Epithelial cell of proximal tubule (primary cell): ENCODE measurements at places on chromosomes 1 and 21. TPM values are rescaled to one million over a fixed set of nuclear protein-coding genes. Genes with fewer than 3 reads are reported as not detected.

Gene SLC45A1
- 0.22 and 0.63 TPM in 2 replicates for total RNA-seq

Gene COL24A1
- 0.06 and 0.07 TPM in 2 replicates for total RNA-seq

Gene KPRP
- not detected in 2 replicates for total RNA-seq

Gene C4BPB
- not detected in 2 replicates for total RNA-seq

Gene C1orf185
- total RNA-seq: not detected in 2 replicates

Gene IFNLR1
- total RNA-seq: 3.6 and 4.2 TPM in 2 replicates

Gene ARMH1
- total RNA-seq: not detected in 2 replicates

Gene PPM1J
- 3.2 and 7.7 TPM in 2 replicates for total RNA-seq

Gene TBX15
- 0.07 TPM in 1 of 2 replicates, not detected in the other for total RNA-seq

Gene INKA2
- 0.07 and 0.58 TPM in 2 replicates for total RNA-seq

Gene TRAF3IP3
- total RNA-seq: not detected in 2 replicates

Gene CKS1B
- total RNA-seq: 289 and 358 TPM in 2 replicates

Gene PPFIA4
- total RNA-seq: 0.14 and 11.6 TPM in 2 replicates

Gene C1orf115
- total RNA-seq: 5.5 and 6.7 TPM in 2 replicates

Gene TLR5
- under 0.01 and 0.12 TPM in 2 replicates for total RNA-seq

Gene S100A2
- total RNA-seq: 24.8 and 25.6 TPM in 2 replicates

Gene OR2T6
- total RNA-seq: not detected in 2 replicates

Gene C1orf159
- total RNA-seq: 20.2 and 24.9 TPM in 2 replicates

Gene HSD3B1
- total RNA-seq: 0.07 TPM in 1 of 2 replicates, not detected in the other

Gene GRHL3
- 3.6 and 9.9 TPM in 2 replicates for total RNA-seq

Gene DYNLT4
- total RNA-seq: 0.29 TPM in 1 of 2 replicates, not detected in the other

Gene TCEA3
- 0.65 and 3.1 TPM in 2 replicates for total RNA-seq

Gene RHBDL2
- total RNA-seq: 0.07 TPM in 1 of 2 replicates, not detected in the other

Gene OR10Z1
- total RNA-seq: not detected in 2 replicates

Gene SDHB
- 118 and 183 TPM in 2 replicates for total RNA-seq

Gene KCNJ15
- total RNA-seq: 38.9 and 40.8 TPM in 2 replicates

Gene PALMD
- 1.4 TPM in 1 of 2 replicates, not detected in the other for total RNA-seq

Gene IGSF3
- 19.6 and 21.4 TPM in 2 replicates for total RNA-seq

Gene ISG15
- 66.0 and 75.6 TPM in 2 replicates for total RNA-seq

Gene NDUFV3
- 27.1 and 46.3 TPM in 2 replicates for total RNA-seq

Gene KANK4
- total RNA-seq: under 0.01 TPM in 1 of 2 replicates, not detected in the other

Gene SPRR3
- total RNA-seq: not detected in 2 replicates

Gene FLVCR1
- total RNA-seq: 6.9 and 7.0 TPM in 2 replicates

Gene PRDM16
- under 0.01 and 0.06 TPM in 2 replicates for total RNA-seq

Gene SERTAD4
- 8.7 and 12.7 TPM in 2 replicates for total RNA-seq

Gene KLF17
- total RNA-seq: not detected in 2 replicates

Gene CIART
- 0.51 and 3.6 TPM in 2 replicates for total RNA-seq
